ENCODE measurements at places on chromosomes 7 and 10.

GRCh38 chr7:121697731-121698316 lies 175.1 kb upstream of the PTPRZ1 start:
- DNase-seq, result no peak

GRCh38 chr10:26566525-26567350 lies 128.6 kb downstream of the APBB1IP start:
- no peak for DNase-seq

DNA sequence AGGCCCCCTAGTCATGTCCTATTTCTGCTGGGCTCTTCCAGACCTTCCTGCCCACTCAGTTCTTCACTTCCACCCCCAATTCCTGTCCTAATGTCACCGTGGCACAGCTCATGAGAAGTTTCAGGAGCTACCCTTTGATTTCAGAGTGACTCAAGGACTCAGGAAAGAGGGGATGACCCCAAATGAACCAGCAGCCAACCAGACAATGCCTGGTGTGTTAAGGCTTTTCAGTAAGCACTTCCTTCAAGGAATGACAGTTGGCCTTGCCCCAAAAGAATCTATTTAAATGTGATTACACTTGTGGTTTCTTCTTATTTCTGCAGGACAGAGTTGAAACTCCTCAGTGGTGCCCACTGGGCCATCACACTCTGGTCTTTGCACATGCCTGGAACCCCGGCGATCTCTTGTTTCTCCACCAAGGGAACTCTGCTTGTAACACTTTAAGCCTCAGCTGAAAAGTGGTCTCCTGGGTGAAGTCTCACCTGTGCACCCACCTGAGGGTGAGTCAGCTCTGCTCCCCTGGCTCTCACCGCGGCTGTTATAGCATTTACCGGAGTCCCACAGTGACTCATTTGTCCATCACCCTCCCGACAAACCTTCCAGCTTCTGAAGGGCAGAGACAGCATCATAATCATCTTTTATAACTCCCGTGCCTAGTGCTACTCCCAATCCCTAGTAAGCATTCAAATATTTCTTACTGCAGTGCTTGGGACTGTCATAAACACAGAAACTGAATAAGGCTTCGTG lies 123.0 kb upstream of the SVIL start:
- peak; percentile 95 for DNase-seq

- DNase-seq, result no peak
Observed at GRCh38 chr10:126119599-126119998, 223.2 kb downstream of the FANK1 start.

DNA sequence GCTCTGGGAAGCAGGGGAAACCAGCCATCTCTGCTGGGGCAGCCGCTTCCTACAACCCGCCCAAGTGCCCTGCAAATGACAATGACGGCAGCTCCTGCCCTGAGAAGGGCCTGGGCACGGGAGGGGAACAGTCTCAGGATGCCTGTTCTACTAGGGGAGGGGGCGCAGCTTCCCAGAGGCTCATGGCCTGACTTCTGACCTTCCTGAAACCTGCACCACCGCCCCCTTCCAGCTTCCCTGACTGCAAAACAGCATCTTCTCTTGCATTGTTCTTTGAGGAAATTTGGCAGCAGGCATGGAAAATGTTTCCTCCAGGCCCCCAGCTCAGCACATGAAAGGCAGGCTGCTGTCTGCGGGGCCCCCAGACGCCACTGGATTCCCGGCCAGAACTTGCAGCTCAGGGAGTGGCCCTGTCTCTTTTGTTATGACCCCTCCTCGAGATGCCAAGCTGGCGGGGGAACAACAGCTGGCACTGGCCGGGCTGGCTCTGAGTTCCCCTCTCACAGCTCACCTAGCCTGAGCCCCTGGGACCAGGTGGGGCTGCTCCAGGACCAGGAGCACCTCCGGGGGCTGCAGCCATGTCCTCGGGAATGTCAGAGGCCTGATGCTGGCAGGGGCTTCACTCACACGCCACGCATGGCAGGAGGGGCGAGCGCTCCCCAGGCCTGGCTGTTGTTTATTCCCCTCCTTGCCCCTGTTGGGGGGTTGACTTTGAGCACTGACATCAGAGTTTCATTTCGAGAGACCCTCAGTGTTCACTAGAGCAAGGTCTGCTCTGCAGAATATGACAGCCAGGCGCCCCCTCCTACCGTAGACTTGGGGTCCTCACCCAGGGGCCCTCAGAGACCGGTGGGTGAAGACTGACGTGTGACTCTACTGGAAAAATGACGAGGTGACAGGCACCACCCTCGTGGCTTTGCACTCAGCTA lies 62.7 kb downstream of the CALML3 start:
- DNase-seq, result no peak

- no peak for DNase-seq
Observed at GRCh38 chr7:41295455-41295815, 407.5 kb downstream of the INHBA start.

- DNase-seq, result no peak
Observed at GRCh38 chr7:115600207-115600606, 430.4 kb downstream of the TFEC start.

GRCh38 chr10:60314069-60314940 lies 75.4 kb downstream of the ANK3 start:
- peak; percentile 29 for DNase-seq

DNA sequence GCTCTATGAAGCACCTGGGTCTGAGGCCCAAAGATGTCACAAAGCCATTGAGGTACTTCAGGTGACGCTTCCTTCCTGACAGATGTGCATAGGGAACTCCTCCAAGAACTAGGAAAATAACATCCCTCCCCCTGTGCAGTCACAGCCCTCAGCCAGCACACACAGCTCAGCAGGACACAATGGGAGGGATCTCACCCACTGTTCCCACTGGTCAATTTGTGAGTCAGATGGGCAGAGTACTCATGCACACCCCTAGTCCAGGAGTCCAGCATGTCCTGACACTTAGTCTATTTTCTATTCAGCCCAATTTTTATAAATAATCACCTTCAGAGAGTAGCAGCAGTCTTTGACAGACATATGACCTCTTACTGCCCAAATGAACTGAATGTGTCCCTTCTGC lies 60.7 kb upstream of the PFKP start:
- DNase-seq, result peak; percentile 30

- no peak for DNase-seq
Observed at GRCh38 chr7:80105701-80106408, 28.8 kb upstream of the GNAI1 start.

DNA sequence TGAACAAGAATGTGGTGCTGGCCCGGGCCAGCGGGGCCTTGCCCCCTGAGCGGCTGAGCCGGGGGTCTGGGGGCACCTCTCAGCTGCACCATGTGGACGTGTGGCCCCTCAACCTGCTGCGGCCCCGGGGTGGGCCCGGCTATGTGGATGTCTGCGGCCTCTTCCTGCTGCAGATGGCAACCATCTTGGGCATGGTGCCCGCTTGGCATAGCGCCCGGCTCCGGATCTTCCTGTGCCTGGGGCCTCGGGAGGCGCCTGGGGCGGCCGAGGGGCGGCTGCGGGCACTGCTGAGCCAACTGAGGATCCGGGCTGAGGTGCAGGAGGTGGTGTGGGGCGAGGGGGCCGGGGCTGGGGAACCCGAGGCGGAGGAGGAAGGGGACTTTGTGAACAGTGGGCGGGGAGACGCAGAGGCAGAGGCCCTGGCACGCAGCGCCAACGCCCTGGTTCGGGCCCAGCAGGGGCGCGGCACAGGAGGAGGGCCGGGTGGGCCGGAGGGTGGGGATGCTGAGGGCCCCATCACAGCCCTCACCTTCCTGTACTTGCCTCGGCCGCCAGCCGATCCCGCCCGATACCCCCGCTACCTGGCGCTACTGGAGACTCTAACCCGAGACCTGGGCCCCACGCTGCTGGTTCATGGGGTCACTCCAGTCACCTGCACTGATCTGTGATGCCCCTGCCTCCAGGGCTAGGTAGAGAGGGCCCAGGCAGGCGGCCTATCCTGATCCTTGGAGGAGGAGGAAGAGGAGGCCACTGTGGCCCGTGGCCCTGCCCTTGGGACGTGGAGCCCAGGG lies 1.1 kb upstream of the TRIP6 start:
- DNase-seq, result peak; percentile 26

DNA sequence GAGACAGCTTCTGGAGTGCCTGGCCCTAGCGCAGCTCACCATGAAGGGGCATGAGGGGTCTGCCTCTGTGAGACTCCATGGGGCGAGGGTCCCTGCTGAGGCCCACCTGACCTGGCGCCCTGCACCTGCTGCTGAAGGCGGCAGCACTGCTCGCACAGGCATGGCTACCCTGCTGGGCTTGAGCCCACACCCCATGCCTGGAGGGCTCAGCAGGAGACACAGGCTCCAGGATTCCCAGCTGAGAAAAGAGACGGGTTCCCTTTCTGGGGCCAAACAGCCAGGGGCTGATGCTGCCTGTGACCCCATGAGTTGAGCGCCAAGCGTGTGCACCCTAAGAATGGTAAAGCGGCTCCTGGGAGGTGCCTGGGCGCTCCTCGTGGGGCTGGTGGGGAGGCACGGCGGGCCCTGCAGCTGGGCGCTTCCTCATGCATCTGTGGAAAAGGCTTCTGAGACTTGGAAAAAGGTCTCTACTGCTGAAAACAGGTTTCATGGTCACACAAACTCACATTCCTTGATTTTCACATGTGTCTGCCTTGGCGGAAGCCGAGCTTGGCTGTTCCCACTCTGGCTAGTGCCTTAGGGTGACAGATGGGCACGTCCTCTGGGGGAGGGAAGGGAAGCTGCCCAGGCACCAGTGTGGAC lies 233.4 kb downstream of the ZMYND11 start:
- DNase-seq, result no peak

- peak; percentile 22 for DNase-seq
Observed at GRCh38 chr10:69091143-69091651, 3.3 kb downstream of the SRGN start.
